Stimulated activated CD4-positive, alpha-beta T cell treated with anti-CD3 and anti-CD28 coated beads, TNF-alpha, amount 100 ng/mL, for 4 hours (primary cell): ENCODE measurements at places on chromosomes 13 and 19.

DNA sequence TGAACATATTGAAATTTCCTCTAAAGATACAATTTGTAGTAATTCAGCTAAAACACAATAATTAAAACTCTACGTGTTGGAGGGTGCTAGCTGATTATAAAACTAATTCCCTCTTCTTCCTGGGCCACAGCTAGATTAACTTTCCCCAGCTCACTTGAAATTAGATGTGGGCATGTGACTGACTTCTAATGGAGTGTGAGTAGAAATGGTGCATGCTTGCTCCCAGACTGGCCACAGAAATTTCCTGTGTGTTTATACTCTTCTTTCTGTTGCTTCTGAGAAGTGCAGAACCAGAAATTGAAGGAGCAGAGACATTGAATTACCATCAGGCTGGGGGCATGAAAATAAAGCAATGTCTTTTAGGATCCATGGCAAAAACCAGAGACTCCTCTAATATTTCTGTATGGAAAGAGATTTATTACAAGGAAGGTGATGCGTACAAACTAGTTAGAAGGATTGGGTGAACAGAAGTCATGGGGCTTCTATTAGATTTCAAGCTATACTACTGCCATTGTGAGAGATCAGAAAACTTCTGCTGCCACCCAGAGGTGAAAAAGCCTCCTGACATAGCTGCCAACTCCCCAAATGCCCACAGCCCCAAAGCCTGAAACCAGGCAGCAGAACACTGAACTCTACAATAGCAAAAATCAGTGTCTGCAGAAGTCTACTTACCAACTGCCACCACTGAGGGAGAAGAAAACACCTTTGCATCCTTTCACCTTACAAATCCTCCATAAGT is 379.2 kb upstream of the MIR17HG start:
- DNase-seq: no peak

- no peak for DNase-seq
Measured at GRCh38 chr13:50699874-50700663, 143.4 kb downstream of the DLEU7 start.

GRCh38 chr13:36101157-36101556 is 30.0 kb downstream of the DCLK1 start:
- DNase-seq: no peak

DNA sequence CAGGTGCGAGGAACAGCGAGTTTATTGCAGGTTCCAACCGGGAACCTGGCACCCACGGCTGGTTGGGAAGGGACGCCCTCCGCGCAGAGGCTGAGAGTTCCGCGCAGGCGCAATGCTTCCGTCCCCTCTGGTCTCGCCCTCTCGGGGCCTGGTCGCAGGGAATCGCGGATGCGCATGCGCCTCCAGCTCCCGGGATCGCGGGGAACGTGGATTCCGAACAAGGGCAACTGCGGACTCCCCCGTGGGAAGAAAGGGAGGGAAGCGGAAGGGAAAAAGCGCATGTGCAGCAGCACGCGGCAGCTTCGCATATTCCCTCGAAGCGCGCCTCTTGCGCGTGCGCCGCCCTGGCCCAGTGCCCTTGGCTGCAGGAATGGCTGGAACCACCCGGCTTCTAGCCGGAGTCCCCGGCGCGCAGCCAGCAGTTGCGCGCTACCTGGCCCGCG is 1.1 kb downstream of the TSSK6 start:
- no peak for DNase-seq

GRCh38 chr13:44605275-44605674 is 29.1 kb upstream of the TSC22D1 start:
- DNase-seq: no peak

DNA sequence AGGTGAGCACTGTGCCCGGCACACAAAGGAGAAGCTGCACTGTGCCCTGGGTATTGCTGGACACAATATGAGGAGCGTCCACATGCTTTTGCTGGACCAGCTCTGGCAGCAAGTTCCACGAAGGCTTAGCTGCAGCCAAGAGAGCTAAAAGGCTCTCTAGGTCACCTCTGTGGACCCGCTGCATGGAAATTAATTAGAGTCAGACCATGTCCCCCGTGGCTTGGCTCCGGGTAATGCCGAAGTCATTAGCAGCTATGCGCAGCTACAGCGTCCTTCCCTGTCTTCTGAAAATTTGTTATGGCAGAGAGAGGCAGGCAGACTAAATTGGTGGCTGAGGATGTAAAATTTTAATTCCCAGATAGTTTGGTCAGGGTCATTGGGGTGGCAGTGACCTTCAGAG is 271.5 kb downstream of the SLC7A1 start:
- no peak for DNase-seq
